ENCODE measurements at places on chromosomes 7 and 10.

- no peak for DNase-seq
Observed at GRCh38 chr7:110960811-110961210, 130.1 kb upstream of the LRRN3 start.

- no peak for DNase-seq
Observed at GRCh38 chr10:80583685-80584084, 46.0 kb downstream of the SH2D4B start.

- DNase-seq = no peak
Observed at GRCh38 chr10:37681617-37681999, 175.8 kb downstream of the ZNF248 start.

DNA sequence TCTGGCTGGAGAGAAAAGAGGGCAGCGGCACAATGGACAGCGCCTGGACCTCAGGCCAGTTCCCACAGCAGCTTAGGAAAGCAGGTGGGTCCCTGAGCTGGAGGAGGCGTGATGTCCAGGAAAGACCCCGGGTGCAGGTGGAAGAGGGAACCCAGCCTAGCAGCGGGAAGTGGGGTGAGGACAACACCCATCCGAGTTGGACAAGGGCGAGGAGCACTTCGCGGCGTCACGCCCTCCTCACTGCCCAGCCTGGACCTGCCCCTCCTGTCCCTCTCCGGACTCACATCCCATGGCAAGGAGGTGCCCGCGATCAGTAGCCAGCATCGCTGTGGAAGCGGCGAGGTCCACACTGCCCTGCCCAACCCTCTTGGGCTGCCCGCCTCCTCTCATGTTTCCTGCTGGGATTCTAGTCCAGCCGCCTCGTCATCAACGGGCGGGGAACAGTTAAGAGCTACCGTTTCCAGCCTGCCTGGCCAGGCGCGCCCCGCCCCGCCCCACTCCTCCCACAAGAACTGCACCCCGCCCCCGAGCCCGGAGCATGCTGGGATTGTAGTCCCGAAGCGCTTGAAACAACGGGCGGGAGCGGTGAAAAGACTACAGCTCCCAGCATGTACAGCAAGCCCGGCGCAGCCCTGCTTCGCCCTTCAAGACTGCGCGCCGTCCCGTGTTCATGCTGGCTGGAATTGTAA is 930.6 kb upstream of the ZNF722 start:
- no peak for DNase-seq

DNA sequence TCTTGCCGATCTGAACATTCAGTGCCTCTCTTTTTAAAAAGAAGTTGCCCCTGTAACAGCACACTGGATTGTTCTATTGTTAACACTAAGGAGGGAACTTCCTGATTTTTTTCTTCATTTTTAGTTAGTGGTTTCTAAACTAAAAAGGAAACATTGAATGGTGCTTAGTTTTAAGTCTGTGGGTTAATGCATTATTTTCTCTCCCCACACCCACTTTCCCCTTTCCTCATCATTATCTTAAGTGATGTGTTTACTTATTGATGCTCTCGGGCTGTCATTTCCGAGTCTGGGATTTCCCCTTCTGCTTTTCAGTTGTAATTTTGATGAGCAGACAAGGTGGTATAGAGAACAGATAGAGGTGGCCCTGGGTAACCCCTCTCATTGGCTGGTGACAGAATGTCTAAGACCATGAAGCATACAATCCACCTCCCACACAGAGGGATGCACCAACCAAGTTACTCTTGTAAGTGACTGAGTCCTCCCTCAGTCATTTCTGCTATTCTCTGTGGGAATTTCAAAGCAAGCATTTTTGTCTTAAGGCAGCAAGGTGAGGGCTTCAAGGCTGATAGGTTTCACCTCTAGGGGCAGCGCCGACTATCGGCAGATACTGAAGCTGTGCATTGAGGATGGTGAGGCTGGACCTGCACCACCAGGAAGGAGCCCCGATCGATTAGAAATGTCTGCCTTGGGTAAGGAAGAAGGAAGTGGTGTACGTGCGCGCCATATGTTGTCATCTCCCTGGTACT is 49.5 kb downstream of the CHN2 start:
- no peak for DNase-seq

GRCh38 chr10:64859911-64860310 is 1338.7 kb downstream of the REEP3 start:
- no peak for DNase-seq

DNA sequence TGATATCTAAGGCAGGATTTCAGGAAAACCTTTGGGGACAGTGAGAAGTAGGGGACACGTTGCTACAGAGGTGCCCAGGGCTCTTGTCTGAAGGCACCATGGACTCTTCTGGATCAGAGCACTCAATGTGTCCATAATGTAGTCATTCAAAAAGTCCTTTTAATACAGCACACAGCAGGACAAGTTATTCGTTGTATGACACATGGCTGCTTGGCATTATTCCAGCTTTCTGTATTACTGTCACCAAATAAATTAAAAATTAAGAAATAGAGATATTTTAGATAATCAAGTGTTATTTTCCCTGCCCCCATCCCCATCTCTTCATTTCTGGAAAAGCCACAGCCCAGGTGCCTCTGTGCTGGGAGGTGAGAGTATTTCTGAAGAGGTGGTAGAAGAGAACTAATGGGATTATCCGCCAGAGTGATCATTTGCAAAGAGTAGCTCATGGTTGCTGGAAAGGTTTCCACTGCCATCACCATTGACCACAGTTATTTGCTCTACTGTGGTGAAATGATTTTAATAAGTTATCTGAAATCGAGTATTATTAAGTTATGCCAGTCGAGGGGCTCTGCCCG is 83.0 kb downstream of the CXCL12 start:
- DNase-seq = no peak

- no peak for DNase-seq
Observed at GRCh38 chr10:28246023-28246422, 56.8 kb downstream of the MPP7 start.

DNA sequence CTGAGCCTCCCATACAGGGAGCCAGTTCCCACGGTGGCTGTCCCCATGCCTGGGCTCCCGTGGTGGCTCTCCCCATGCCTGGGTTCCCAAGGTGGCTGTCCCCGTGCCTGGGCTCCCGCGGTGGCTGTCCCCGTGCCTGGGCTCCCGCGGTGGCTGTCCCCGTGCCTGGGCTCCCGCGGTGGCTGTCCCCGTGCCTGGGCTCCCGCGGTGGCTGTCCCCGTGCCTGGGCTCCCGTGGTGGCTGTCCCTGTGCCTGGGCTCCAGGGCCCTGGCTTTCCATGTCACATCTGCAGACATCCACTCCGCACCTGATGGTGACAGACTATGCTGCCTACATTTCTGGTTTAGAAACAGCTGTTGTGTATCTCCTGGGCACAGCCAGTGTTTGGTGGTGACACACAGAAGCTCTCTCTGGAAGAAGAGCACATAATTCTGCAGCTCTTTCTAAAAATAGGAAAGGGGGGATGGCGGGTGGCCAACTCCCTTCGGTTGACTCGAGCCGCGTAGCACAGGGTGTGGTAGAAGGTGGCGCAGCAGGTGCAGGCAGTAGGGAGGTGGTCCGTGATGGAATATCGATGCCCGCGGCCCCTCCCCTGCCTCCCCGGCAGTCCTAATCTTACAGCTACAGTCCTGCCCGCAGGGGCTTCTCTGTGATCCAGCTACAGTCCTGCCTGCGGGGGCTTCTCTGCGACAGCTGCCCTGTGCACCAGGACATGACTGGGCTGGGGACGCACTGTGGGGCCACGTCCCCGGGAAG is 251.2 kb downstream of the DNAJB6 start:
- no peak for DNase-seq

DNA sequence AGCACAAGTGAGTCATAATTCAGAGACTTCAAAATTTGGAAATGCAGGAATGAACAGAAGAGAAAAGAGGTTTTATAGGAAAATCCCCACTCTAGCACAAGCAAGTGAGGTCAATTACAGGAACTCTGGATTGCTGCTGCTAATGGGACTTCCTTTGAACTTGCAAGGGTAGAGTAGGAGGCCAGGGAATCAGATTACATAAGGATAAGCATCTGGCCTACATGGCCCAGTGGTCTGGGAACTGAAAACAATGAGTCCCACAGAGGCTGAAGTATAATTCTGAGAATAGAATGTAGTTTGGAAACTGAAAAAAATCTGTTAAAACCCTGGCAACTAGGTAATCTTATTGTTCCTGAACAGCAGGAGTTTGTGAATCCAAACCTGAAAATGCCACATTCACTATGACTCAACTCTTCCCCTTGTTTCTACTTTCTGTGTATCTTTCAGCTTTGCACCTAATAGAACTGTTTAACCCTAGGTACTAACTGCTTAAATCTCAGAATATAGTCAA is 66.5 kb downstream of the CTNNA3 start:
- no peak for DNase-seq

- DNase-seq = no peak
Observed at GRCh38 chr7:150443793-150444540, 6.5 kb upstream of the GIMAP8 start.

DNA sequence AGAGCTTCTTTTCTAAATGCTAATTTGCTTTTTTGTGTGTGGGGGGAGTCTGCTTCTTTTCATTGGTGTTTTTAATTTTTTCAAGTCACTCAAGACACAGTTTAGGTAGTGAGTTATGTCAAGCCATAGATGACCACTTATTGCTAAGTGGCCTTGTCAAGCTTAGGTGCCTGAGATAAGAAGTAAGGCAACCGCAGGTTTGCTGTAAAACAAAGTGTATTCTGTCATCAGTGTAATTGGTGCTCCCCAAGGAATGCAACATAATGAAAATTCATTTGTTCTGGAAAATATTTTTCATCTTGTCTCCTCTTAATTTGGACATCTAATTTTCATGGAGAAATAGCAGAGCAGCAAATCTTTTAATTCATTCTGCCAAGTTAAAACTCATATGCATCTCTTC is 249.6 kb downstream of the EXOC4 start:
- DNase-seq = no peak

DNA sequence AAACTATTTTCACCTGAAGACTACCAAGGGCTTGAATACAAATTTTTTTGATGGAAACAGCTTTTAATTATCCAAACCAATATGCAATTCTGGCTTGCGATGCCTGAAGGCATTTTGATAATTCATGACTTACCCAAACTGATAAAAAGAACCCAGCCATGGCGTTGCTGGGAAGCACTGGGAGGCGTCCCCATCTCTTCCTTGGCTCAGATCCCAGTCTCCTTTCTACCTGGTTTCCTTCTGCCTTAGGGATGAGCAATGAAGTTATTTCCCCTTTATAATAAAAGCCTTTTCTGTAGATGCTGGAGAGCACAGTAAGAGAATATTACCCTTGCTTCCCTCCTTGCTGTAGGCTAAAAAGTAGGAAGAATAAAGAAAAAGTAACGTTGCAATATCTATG is 129.1 kb upstream of the ANK3 start:
- DNase-seq = no peak
